ENCODE measurements at places on chromosomes 7 and 10. TPM values are rescaled to one million over a fixed set of nuclear protein-coding genes. Genes with fewer than 3 reads are reported as not detected.

DNA sequence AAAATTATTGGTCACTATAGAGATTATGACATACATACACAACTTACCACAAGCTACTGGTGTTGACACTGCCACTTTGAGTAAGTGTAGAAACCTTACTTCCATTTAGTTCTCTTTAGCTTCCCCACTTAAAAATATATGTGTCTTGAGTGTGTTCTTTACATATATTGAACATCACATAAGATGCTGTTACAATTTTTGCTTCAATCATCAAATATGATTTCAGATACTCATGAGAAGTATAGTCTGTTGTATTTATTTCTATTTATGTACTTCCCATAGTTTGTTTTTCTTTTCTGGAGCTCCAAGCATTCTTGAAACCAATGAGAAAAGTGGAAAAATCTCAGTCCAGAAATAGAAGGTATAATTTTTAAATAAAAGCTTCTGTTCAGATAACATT lies 102.7 kb upstream of the SDK1 start:
- H3K4me1 ChIP-seq: peaks cover 35% of the 10 kb centered on the region
- no peak overlapping the region for H3K4me3 ChIP-seq
- no peak overlapping the region for H3K27ac ChIP-seq
- H3K36me3 ChIP-seq: no peaks in the 10 kb centered on the region
- no peaks in the 10 kb centered on the region for H3K27me3 ChIP-seq
- DNase-seq: no peak

- peak; percentile 2 for DNase-seq
- H3K27me3 ChIP-seq: no peaks in the 10 kb centered on the region
- H3K27ac ChIP-seq: no peak overlapping the region
- no peaks in the 10 kb centered on the region for H3K36me3 ChIP-seq
These were observed 43.7 kb upstream of the NXPH1 start for GRCh38 chr7:8389593-8390261.

- no peaks in the 10 kb centered on the region for H3K36me3 ChIP-seq
- no peak overlapping the region for H3K27ac ChIP-seq
These were observed 2.0 kb downstream of the EN2 start for GRCh38 chr7:155459700-155460461.

DNA sequence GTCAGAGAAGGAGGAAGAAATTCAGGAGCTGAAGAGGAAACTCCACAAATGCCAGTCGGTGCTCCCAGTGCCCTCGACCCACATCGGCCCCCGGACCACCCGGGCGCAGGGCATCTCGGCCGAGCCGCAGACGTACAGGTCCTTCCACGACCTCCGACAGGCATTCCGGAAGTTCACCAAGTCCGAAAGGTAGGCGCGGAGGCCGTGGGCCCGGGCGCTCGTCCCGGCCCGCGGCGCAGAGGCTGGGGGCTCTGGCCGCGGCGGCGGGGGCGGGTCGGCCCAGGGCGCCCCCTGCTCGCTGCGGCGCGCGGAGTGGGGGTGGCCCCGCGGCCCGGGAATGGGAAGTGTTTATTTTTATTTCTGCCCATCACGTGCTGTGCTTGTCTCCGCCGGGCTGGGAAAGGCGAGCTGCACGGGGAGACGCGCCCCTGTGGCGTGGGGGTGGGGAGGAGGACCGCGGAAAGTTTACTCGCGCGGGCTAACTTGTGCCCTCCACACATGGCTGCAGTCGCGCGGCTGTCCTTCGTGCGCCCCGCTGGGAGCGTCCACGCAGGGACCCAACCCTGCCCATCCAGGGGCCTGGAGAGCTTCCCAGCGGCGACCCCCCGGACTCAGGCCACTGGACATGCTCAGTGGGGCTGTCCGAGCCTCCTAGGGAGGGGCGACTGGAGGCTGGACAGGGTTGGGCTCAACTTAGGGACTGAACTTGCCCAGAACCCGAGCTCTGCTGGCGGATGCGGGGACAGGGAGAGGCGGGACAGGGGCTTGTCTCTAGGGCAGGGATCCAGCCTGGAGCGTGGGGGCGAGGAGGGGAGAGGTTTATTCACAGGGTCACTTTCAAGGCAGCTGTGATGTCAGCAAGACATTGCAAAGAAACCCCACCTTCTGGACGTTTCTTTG lies 82.6 kb upstream of the PRKG1 start:
- H3K27ac ChIP-seq: no peak overlapping the region
- H3K4me3 ChIP-seq: peak overlapping the region; percentile 51

DNA sequence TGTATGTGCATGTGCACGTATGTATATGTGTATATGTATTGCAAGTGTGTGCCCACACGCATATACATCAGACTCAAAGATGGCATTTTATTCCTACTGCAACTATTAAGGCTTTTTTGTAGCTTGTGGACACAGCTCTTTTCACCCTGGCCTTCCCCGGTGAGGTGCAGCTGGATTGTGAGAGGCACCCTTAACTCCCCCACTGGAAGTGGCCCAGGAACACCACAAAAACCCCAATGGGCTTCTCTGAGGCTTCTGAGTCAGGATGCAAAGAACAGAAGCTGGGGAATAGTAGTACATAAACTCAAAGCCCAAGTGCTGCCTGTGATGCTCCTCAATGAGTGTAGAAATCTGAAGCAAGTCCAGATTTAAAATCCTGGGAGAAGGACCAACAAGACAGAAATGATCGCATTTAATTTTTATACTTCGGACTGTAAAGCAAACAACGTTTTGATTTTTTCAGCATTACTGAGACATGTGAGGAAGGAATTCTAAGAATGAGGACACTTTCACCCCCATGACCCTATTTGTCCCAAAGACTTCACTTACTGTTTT lies 369.2 kb upstream of the MGMT start:
- no peaks in the 10 kb centered on the region for H3K4me1 ChIP-seq
- DNase-seq: no peak
- H3K4me3 ChIP-seq: no peak overlapping the region

DNA sequence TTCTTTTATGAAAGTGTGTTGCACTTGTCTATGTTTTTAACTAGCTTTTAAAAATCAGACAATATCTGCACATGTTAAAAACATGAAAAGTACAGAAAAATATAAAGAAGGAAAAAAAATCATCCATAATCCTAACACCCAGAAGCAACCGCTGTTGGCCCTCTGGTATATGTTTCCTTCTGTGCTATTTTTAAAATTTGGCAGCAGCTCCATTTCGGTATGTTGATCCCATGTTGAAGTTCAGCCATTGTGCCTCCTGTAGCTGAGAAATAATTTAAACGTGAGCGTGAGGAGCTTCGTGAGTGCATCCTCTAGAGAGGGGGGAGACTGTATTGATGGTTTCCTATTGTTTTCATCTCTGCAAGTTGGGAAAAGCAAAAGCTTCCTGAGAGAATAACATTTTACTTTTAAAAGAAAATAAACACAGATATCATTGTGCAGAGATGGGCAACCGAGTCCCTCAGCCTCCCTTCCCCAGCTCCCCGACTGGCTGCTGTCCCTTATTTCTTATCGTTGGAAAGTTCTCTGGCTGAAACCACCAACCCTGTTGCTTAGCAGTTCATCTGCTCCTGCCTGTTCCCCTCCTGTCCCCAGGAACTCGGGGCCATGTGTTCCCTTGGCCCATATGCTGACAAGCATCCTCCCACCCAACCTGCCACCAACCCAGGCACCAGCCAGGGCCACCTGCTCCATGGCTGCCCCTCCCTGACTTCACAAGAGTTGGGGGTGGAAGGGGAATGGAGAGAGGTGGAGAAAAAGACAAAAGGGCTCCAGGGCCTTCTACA lies 499.1 kb upstream of the PODXL start:
- no peaks in the 10 kb centered on the region for H3K4me1 ChIP-seq
- no peaks in the 10 kb centered on the region for H3K36me3 ChIP-seq
- H3K27me3 ChIP-seq: no peaks in the 10 kb centered on the region
- H3K27ac ChIP-seq: no peak overlapping the region

GRCh38 chr7:44309271-44310091 lies 15.9 kb downstream of the CAMK2B start:
- no peaks in the 10 kb centered on the region for H3K36me3 ChIP-seq
- no peak overlapping the region for H3K4me3 ChIP-seq
- DNase-seq: peak; percentile 50
- H3K27me3 ChIP-seq: peaks cover 3% of the 10 kb centered on the region

DNA sequence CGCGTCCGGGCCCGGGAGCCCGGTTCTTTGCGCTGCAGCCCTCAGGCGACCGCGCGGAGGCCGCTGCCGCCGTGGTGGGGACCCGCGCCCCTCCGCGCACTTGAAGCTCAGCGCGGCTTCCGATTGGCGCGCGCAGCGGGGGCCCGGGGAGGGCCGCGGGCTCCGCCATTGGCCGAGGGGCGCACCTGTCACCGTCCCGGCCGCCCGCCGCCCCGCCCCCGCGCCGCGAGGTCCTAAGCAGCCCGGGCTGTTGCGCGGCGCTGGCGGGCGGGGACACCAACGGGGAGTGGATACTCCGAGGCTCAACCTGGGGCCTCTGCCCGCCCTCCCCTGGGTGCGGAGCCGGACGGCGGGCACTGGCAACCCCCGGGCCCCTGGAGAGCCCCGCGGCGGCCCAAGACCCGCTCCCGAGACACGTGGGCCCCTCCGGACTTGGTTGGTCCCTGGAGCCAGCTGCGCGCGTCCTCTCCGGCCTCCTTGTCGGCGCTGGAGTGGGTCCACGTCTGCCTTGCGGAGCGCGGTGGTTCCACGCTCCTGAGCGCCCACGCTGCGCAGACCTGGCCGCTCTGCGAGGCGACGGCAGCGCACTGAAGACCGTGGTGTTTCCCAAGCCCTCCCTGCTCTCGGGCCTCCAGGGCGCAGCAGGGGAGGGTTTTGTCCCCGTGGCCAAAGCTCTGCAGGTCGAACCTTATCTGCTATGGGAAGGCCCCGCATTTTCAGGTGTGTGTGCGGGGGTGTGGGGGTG lies at the start of gene MNX1:
Gene MNX1 (minus strand): TSS at position 76 of the 745 bp plus-strand sequence. CDS start 313 bp downstream, outside the sequence.
- no peaks in the 10 kb centered on the region for H3K36me3 ChIP-seq
- H3K4me1 ChIP-seq: peaks cover 12% of the 10 kb centered on the region
- no peak within 1 kb of the TSS for H3K27ac ChIP-seq
- H3K27me3 ChIP-seq: no peaks in the 10 kb centered on the region
- peak; percentile 82 for DNase-seq

DNA sequence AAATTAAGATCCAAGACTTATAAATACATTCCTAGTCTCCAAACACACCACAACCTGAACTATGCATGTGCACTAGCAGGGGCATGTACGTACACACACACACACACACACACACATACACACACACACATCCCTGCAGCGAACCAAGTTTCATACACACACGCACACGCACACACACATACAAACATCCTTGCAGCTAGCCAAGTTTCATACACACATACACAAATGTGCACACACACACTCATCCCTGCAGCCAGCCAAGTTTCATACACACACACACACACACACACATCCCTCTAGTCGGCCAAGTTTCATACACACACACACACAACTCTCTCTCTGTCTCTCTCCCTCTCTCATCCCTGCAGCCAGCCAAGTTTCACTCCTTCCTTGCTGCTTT lies 82.7 kb upstream of the WIPF3 start:
- peak; percentile 11 for DNase-seq
- peak overlapping the region; percentile 58 for H3K27ac ChIP-seq
- no peaks in the 10 kb centered on the region for H3K27me3 ChIP-seq
- H3K4me3 ChIP-seq: no peak overlapping the region

GRCh38 chr7:2820508-2820934 lies 23.6 kb downstream of the GNA12 start:
- H3K36me3 ChIP-seq: no peaks in the 10 kb centered on the region
- H3K4me3 ChIP-seq: peak overlapping the region; percentile 20
- peak; percentile 98 for DNase-seq
- peaks cover 67% of the 10 kb centered on the region for H3K4me1 ChIP-seq

DNA sequence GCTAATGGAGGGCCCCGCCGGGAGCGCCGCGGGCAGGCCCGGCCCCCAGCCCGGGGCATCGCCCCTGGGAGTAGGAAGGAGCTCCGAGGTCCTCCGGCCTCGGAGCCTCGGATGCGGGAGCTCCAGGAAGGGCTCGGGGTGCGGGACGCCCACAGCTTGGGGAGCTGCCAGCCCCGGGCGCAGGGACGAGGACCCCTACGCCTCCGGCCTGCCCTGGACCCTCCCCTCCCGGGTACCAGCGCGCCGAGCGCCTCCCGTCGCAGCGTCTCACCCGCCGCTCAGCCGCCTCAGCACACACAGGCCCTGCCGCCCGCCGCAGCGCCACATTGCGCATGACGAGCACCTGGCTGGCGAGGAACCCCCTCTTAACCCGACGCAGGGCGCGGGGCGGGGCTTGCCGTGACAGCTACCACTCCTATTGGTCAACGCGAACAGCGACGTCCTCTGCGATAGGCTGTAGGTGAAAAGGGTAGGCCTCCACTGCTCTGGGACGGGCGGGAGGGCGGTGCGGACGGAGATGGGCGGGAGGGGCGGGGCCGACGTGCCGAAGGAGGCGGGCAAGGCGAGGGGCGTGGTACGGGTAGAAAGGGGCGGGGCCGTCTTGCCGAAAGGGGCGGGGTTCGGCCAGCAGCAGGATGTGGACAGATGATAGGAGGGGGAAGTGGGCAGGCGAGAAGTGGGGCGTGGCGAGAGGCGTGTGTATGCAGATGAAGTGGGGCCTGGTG lies at the start of gene PITRM1:
Gene PITRM1 (minus strand): TSS at position 337 of the 725 bp plus-strand sequence. CDS start 10 bp downstream, at position 327.
- H3K36me3 ChIP-seq: no peaks in the 10 kb centered on the region
- peak within 1 kb of the TSS; percentile 76 for H3K27ac ChIP-seq
- DNase-seq: peak; percentile 93
- H3K27me3 ChIP-seq: no peaks in the 10 kb centered on the region
- peaks cover 8% of the 10 kb centered on the region for H3K4me1 ChIP-seq
- peak within 1 kb of the TSS; percentile 94 for H3K4me3 ChIP-seq

- no peak overlapping the region for H3K27ac ChIP-seq
- peak; percentile 10 for DNase-seq
- H3K36me3 ChIP-seq: no peaks in the 10 kb centered on the region
- H3K27me3 ChIP-seq: peaks cover 3% of the 10 kb centered on the region
- no peak overlapping the region for H3K4me3 ChIP-seq
These were observed 504 bp upstream of the BMPER start for GRCh38 chr7:33904681-33905388.

- no peak overlapping the region for H3K4me3 ChIP-seq
- no peak for DNase-seq
- no peaks in the 10 kb centered on the region for H3K27me3 ChIP-seq
- H3K36me3 ChIP-seq: no peaks in the 10 kb centered on the region
- H3K4me1 ChIP-seq: 0 out of 2 replicates have a peak, but pooled peaks cover under 1% of the 10 kb centered on the region
These were observed 30.5 kb upstream of the SLC18A3 start for GRCh38 chr10:49579621-49580020.

DNA sequence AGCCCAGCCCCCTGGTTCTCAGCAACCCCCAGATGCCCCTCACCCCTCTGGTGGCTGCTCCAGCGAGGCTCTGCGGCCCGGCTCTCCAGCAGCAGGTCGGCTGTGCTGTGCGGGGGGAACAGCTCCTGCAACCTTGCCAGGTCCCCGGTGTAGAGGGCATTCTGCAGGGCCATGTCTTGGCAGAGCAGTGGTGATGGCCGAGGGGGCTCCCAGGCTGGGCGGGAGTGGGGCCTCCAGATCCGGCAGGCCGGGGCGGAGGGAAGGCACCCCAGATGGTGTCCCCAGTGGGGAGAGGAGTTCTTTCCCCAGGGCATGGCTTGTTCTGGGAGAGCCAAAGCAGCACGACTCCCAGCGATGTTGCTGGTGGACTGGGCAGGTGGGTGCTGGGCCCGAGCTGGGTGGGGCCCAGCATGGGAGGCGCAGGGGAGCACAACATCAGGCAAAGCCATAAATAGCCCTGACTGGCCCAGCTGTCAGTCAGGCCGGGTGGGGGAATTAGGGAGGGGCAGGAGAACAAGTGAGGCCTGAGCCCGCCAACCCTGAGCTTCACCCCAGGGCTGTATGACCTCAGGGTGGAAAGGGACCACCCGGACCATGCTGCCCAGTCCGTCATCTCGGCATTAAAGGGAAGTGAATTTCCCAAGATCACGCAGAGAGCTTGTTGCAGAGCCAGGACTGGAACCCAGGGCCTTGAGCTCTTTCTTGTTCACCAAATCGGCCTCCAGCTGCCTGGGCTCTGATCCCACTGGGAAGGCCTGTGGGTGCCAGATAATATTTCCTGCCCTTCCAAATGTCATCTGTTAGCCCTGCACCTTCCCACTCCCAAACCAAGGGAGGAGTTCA lies 580 bp upstream of the ASB10 start:
- no peaks in the 10 kb centered on the region for H3K4me1 ChIP-seq
- H3K27ac ChIP-seq: no peak overlapping the region
- no peak overlapping the region for H3K4me3 ChIP-seq
- no peak for DNase-seq

The CXCL12 gene
- not detected for total RNA-seq

The SH2D4B gene
- total RNA-seq: 0.24 TPM

The SPDYE8 gene
- total RNA-seq: not detected
